ENCODE measurements at places on chromosomes 5 and 9.

DNA sequence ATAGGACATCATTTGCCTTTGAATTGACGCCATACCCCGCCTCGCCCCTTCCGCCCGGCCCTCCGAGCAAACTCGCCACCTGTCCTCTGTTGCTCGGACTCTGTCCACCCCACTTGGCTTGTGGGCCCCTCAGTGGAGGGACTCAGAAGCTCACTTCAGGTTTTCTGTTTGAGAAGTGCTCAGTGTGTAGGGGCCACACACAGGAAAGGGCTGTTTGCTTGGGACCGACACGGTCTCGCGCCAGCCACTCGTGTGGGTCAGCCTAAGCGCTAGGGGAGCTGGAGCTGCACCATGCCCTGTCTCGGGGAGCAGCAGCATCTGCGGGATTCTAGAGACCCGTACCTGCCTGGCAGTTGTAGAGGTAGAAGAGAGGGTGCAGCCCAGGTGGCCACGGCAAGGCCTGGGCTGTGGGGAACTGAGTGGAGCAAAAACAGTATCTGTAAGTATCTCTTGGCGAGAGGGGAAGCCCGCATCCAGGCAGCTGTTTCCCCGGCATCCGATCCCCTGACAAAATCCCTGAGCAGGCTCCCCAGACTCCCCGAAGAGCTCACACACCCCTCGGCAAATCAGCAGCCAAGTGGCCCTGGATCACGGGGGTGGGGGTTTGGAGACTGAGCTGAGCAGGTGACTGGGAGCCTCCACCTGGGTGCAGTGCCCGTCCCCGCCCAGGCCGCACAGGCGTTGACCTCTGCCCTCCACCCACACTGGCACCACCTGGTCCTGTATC is 52.2 kb downstream of the COL5A1 start:
- no peak for DNase-seq

DNA sequence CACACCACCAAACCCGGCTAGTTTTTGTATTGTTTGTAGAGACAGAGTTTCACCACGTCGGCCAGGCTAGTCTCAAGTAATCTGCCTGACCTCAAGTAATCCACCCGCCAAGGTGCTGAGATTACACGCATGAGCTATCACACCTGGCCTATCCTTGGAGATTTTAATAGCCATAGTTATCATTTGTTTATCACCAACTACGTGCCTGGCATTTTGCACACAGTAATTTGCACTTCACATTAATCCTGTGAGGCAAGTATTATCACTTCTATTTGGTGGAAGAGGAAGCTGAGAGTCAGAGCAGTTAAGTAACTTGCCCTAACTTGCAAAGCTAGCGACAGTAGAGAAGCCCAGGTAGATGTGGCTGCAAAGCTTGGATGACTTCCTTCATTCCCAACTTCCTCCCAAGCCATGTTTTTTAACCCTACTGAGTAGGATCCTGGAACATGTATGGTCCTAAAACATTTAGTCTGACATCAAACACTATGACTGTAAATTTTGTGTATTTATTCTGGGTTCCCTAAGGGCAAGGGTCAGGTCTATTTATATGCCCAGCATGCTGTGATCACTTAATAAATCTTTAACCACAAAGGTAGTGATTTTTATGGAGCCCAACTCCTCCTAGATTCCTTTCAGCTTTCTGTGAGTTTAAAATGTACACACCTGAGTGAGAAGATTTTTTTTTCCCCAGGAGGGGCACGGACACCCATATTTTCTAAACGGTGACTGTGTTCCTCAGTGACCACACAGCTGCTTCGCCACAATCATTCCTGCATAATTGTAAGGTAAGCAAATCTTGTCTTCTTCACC is 100.2 kb upstream of the RAI14 start:
- no peak for DNase-seq

GRCh38 chr5:107320846-107321245 is 349.9 kb downstream of the EFNA5 start:
- DNase-seq = no peak

GRCh38 chr9:136799854-136800657 is 3.9 kb downstream of the CCDC183 start:
- peak; percentile 45 for DNase-seq

- DNase-seq = no peak
These were observed 165.0 kb downstream of the SYK start for GRCh38 chr9:90966480-90967144.

DNA sequence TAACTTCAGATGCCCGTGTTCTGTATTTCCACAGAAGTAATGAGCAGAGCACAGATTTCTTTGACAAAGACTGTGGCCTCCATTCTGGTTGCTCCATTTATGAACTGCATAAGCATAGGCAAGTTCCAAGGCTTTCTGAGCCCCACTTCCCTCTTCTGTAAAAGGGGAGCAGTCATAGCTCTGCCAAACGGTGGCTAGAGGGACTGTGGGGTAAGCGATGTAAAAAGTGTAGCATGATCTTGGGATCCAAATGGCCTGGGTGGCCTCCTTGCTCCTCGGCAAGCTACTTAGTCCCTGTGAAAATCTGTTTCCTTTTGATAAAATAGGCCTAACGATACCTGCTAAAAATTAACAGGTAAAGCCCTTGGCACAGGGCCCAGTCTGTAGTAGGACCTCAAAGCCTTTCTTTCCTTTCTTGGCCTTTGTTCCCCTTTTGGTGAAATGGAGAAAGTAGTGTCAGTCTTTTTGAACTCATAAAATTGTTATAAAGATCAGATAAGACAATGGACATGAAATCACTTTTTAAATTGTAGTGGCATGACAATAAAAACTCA is 646.6 kb downstream of the ACTL7B start:
- no peak for DNase-seq

GRCh38 chr5:32507738-32508434 is 63.3 kb upstream of the ZFR start:
- DNase-seq = no peak

DNA sequence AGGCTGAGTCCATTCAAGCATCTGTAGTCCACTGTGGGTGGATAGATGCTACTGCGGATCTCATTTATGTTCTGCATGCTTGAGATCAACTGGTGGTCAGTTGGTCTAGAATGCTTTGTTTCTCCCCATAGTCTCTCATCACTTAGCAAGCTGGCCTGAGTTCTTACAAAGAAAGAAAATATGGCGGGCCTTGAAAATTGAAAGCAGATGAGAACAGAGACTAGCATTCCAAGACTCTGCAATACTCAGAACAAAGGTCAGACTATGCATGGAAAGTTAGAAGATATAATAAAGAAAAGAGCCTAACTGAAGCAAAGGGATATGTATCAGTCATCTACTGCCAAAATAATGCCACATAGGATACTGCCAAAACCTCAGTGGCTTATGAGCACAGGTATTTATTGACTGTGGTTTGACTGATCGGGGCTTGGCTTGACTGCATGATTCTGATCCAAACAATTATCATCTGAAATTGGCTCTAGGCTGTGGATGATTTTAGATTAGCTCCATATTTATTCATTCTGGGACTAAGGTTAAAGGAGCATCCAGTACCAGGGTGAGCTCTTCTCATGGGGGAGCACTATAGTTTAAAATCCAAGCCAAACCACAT is 258.9 kb downstream of the TAF11L14 start:
- DNase-seq = no peak

- no peak for DNase-seq
These were observed 65.2 kb upstream of the SPIN1 start for GRCh38 chr9:88322906-88323566.

DNA sequence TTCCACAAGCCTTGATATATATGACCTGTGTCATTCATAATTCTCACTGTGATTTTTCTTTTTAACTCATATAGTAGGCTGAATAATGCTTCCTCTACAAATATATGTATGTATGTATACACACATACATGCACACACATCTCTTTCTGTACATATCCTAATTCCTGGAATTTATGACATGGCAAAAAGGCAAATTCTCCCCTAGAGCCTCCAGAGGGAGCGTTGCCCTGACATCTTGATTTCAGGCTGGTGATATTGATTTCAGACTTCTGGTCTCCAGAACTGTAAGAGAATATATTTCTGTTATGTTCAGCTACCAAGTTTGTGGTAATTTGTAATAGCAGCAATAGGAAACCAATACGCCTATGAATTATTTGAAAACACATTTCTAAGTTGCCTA is 166.6 kb upstream of the GAS1 start:
- no peak for DNase-seq

- peak; percentile 84 for DNase-seq
These were observed at the start of gene GOLGA2 for GRCh38 chr9:128275198-128276007. TSS of gene GOLGA2 (minus strand) at chr9:128276007. CDS start at chr9:128275976, 31 bp downstream.

DNA sequence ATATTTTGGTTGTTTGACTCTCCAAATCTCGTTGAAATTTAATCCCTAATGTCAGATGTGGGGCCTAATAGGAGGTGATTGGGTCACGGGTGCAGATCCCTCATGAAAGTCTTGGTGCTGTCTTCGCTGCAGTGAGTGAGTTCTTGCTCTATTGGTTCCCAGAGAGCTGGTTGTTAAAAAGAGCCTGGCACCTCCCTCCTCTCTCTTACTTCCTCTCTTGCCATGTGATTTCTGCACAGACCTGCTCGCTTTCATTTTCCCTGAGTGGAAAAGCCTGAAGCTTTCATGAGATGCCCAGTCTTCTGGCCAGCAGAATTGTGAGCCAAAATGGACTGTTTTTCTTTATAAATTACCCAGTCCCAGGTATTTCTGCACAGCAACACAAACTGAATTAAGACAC is 221.6 kb downstream of the MAT2B start:
- DNase-seq = no peak

DNA sequence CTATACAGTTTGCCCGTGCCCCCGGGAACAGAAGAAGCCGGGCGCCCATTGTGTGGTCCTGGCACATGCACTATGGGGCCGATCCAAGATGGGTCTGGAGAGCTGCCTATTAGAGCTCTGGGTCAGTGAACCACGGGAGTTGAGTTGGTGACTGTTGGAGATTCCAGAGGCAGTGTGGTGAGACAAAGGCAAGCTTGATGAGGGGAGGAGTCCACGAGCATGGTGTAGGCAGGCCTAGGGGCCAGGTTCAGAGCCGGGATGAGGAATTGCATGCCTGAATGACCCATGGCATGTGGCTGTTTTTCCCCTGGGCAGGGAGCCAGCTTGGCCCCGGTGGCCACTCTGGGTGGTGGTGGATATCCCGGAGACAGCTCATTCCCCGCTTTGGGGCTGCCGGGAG is 84.4 kb upstream of the STC2 start:
- DNase-seq = no peak

DNA sequence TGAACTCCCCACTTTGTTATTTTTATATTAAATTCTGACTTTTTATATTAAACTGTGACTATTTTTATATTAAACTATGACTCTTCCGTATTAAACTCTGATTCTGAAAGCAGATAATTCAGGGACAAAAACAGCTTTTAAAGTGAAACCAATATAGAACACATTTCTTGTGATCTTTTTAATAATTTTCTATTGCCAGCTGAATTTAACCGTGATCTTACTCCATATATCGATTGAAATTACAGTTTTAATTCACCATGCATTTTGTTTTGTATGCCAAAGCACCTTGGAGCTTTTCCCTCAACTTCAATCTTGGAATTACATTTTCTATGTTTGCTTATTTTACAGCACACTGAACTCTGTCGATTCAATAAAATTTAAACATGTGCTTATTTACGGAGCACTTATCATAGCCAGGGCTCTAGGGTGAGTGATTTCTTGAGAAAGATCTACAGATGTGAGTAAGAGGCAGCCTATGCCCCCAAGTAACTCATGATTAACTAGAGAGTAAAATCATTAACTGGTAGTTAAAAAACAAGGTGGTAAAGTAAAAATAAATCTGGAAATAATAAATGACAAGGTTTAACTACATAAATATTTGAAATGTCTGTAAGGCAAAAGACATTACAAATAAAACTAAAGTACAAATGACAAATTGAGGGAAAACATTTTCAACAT is 72.9 kb upstream of the ALDH1B1 start:
- DNase-seq = no peak

- no peak for DNase-seq
These were observed 61.8 kb upstream of the CEMIP2 start for GRCh38 chr9:71830153-71830552.

DNA sequence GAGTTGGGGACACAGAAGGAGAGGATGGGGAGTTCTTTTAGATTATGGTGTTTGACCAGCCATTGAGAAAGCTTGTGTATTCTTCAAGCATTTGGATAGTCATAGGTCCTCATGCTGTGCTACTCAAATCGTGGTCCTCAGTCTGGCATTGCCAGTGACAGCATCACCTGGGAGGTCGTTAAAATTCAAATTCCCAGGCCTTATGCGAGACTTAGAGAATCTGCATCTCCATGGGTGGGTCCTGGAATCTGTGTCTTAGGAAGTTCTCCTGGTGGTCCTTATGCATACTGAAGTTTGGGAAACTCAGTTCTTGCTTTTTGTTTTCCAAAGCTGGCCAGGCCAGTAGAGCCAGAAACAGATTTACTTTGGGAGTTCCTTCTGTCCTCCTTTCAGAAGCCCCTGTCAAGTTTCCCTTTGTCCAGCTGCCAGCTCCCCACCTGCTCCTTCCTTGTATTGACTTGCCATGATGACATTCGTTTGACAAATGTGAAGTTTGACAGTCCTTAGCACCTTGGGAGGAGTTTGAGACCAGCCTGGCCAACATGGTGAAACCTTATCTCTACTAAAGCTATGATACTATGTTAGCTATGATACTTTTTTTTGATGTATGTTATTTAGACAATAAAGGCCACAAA is 95.6 kb downstream of the PALM2AKAP2 start:
- DNase-seq = no peak

- DNase-seq = no peak
These were observed 132.5 kb downstream of the SEMA6A start for GRCh38 chr5:116442095-116442534.

DNA sequence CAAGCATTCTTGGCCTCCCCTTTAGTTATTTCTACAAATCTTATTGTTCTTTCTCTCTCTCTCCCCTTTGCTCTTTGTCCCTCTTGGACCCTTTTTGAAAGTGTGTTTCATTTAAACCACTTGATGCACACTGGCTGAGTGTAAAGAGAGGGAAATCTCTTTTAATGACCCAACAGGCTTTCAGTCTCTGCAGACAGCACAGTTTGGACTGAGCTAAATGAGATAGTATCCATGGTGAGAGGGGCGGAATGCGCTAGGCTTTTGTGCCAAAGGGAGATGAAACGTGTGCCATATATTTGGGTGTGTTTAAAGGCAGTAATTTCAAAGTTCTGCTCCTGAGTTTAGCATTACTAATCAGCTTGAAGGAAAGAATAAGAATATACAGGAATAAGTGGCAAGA is 184.9 kb downstream of the PCSK1 start:
- no peak for DNase-seq

DNA sequence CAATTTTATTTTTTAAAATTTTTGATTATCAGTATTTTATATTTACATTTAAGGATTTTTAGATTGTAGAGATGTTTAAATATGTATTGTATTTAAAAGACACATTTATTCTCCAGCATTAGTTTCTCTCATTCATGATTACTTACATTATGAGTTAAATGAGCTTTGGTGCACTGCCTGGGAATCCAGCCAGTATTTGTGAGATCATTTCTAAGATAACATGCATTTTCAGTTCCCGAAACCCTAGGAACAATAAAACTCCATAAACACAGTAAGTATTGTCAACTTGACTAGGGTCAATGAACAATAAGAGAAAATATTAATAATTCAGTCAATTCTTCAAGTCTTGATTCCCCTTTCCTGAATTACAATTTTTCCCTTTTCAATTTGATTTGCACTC is 403.3 kb downstream of the PLK2 start:
- no peak for DNase-seq

GRCh38 chr9:90680534-90680933 is 37.9 kb upstream of the DIRAS2 start:
- no peak for DNase-seq

- no peak for DNase-seq
These were observed 55.2 kb downstream of the SLC1A3 start for GRCh38 chr5:36661456-36662220.
